ENCODE measurements at places on chromosomes 1 and 21.

DNA sequence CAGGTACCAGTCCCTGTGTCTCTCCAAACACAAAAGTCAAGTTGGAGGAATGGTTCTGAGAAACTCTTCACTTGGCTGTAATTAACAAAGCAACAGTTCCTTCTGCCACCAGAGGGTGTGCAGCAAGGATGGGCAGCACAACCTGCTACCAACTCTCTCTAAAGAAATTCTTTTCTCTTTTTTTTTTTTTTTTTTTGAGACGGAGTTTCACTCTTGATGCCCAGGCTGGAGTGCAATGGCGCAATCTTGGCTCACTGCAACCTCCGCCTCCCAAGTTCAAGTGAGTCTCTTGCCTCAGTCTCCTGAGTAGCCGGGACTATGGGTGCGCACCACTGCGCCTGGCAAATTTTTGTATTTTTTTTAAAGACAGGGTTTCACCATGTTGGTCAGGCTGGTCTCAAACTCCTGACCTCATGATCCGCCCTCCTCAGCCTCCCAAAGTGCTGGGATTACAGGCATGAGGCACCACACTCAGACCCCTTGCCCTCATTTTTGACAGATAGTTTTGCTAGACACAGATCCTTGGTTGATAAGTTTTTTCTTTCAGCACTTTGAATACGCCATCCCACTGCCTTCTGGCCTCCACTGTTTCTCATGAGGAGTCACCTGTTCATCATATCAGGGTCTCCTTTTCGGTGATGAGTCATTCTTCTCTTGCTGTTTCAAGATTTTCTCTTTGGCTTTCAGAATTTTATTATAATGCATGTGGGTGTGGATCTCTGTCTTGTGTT, 12.1 kb upstream of the DEGS1 start:
- DNase-seq: no peak

GRCh38 chr1:45570631-45571030, 13.2 kb upstream of the NASP start:
- DNase-seq: no peak

DNA sequence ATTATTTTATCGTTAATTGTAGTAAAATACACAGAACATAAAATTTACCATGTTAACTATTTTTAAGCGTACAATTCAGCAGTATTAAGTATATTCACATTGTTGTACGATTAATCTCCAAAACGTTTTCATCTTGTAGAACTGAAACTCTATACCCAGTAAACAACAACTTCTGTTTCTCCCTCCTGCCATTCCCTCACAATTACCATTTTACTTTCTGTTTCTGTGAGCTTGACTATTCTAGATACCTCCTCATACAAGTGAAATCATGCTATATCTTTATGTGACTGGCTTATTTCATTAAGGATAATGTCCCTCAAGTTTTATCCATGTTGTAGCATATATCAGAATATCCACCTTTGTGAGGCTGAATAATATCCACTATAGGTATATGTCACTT, 156.8 kb downstream of the ST6GALNAC3 start:
- DNase-seq: no peak

GRCh38 chr1:70779571-70779970, 268.0 kb downstream of the PTGER3 start:
- no peak for DNase-seq

DNA sequence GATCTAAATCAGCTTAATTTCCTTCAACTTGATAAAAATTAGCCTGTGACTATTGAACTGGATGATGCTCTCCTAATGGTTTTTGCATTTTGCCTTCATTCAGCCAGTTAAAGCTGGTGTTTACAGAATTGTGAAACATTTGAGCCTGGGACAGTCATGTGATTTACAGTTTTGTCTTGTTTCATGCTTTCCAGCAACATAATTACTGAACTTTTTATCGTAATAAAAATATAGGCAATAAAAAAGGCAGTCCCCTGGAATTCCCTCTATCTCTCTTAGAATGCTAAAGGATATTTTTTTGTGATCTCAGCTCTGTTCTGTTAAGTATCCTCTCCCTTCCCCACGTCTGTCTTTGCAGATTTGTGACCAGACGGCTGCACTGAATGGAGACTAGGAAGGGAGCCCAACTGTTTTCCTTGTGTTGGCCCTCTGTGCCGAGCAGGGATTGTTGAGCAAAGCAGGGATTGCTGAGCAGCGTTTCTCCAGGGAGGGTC, 70.3 kb upstream of the RGL1 start:
- DNase-seq: no peak

- DNase-seq: no peak
These were observed 32.6 kb downstream of the ZBED6 start for GRCh38 chr1:203828002-203828401.

GRCh38 chr1:30834253-30834652, 74.3 kb downstream of the SDC3 start:
- no peak for DNase-seq
